ENCODE measurements at places on chromosomes 6 and 20.

DNA sequence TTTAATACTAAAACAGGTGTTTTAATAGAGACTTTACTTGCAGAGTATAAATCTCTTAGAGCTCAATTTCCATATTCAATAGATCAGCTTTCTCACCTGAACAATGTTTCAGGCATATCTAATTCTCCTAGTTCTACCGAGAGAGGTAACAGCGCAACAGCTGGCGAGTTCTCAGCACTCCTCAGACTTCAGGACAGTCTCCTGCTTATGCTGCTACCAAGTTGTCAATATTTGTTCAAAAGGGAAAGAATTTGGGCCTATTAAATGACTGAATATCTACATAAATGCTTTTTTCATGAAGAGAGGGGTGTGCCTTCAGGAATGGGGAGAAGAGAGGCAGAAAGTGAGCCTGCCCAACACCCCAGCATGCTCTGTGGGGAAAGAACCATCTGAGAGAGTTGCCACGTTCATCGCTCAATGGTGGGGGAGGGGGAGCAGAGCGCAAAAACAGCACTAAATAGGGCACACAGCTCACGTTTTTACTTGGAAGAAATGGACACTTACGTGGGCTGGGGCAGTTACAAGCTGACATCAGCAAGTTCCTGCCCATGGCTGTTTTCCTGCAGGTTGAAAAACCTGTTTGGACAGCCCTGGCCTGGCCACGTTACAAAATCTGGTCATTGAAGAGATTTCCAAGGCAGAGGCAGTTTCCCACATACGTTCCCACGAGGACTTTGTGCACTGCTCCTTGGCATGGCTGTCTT, 38.0 kb downstream of the EZR start:
- DNase-seq = no peak

GRCh38 chr20:47411161-47411560, 54.7 kb upstream of the ZMYND8 start:
- no peak for DNase-seq

DNA sequence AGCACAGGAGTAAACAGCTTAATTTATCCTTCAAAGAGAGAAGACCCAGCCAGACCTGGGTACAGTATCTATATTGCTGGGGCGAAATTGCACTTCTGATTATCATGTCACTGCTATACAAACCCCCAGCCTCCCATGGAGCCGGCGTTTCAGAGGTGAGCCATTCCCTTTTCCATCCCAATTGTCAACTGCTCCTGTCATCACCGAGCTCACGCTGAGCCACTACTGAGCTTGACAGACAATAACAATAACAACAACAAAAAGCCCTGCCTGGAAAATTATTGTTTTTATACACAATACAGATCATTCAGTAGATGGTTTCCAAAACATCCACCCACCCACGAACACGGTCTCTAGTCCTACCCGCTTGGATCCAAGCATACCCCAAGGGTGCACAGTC, 129.0 kb upstream of the JARID2 start:
- DNase-seq = no peak

DNA sequence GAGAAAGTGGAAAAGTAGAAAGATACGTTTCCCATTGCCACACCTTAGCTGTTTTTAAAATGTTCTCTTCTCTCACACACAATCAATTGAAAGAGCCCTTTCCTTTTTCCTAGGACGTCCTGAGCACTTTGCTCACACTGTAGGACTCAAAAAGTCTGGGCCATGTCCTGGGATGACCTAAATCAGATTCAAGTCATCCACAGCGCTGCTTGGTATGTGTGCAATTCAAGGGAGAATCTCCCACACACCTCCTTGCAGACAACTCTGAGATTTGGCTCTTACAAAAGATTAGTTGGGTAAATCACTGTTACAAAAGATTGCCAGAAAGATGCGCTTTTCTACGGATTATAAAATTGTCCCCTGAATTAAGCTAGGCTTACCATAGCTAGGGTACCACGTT, 130.1 kb downstream of the RNASET2 start:
- no peak for DNase-seq

- no peak for DNase-seq
Measured at GRCh38 chr20:43567477-43567876, 8.7 kb downstream of the SGK2 start.

- no peak for DNase-seq
Measured at GRCh38 chr20:57061051-57061900, 205.2 kb downstream of the BMP7 start.

- no peak for DNase-seq
Measured at GRCh38 chr20:48732081-48732829, 95.5 kb downstream of the PREX1 start.

- no peak for DNase-seq
Measured at GRCh38 chr20:7146552-7147219, 379.2 kb downstream of the BMP2 start.

GRCh38 chr6:33633462-33634158, 12.5 kb downstream of the ITPR3 start:
- peak; percentile 90 for DNase-seq
